ENCODE measurements at places on chromosomes 12 and 14.
A peak's percentile ranks its signal among the peaks of the same experiment; 100 is the strongest.

DNA sequence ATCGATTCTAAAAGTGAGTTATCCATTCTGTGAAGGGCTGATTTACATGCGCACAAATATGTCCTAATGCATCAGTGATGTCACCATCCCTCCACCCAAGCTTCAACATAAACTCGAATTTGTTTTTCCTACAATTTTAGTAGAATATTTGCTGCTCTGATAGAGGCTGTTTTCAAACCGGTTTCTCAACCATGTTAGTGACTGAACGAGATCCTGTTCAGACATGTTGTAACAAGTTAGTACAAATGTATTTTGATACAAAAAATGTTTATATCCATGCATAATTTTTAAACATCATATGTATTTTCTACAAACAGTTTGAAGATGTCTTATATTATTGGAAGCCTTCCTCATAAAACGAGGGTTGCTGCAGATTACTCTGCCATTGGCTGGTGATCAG, 12.7 kb upstream of the PRB2 start:
- DNase-seq, result no peak

DNA sequence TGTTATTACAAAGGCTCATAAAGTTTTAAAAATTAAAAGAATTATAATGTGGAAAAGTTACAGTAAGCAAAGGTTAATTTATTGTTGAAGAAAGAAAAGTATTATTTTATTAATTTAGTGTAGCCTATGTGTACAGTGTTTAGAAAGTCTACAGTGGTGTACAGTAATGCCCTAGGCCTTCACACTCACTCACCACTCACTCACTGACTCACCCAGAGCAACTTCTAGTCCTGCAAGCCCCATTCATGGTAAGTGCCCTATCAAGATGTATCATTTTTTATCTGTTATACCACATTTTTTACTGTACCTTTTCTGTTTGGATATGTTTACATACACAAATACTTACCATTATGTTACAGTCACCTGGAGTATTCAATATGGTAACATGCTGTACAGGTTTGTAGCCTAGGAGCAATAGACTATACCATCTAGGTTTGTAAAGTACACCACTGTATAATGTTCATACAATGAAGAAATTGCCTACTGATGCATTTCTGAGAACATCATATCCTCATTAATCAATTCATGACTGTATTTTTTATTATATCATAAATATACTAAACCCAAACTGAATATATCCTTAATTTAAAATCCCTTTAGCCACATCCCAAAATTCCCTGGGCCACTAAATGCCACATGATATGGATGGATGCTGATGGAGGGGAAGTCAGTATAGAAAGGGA, 43.6 kb upstream of the NID2 start:
- no peak for DNase-seq

DNA sequence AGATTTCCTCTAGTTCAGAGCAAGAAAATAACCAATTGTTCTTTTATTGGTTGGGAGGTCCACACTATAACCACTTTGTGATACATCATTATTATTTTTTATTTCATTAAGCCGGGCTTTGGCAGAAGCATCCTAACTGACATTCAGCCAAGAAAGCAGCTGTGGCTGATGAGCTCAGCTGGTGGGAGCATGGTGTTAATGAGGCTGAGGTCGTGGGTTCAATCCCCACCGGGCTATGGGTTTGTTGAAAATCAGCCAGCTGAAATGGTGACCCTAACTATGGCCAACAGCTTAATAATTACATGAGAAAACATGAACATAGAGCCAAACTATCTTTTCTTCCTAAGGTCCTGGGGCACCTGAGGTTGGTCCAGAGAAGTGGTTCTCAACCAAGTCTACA, 378.2 kb downstream of the GLT1D1 start:
- DNase-seq, result no peak

- no peak for DNase-seq
These were observed 38.7 kb upstream of the TRAF3 start for GRCh38 chr14:102738373-102739189.

GRCh38 chr14:84420221-84420620, 1109.7 kb upstream of the FLRT2 start:
- no peak for DNase-seq

- DNase-seq, result no peak
These were observed 38.0 kb downstream of the TMEM63C start for GRCh38 chr14:77219591-77219990.

DNA sequence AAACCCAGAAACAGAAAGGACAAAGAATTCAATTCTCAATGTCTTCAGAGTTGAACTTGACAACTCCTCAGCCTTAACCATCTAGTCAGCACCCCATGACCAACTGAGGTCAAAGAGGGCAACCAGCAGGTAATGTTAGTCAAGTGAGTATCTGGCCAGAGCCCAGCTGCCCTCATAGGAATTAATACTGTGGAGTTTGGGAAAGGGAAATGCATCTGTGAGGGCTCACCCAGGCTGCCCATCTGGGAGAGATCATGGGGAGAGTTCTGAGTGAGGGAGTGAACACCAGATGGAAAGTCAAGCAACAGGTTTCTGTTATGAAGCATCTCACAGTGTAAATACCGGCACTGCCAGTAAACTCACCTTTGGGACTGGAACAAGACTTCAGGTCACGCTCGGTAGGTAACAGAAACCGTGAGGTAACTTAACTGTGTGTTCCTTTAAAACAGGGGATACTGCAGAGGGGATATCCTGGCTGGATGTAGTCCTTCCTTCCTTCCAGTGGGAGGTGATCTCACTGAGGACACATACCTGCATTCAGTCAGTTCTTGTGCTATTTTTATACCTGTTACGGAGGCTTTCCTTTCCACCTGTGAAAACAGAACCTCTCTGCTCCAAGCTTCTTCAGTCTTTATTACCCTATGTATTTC, 94.4 kb downstream of the DAD1 start:
- no peak for DNase-seq

DNA sequence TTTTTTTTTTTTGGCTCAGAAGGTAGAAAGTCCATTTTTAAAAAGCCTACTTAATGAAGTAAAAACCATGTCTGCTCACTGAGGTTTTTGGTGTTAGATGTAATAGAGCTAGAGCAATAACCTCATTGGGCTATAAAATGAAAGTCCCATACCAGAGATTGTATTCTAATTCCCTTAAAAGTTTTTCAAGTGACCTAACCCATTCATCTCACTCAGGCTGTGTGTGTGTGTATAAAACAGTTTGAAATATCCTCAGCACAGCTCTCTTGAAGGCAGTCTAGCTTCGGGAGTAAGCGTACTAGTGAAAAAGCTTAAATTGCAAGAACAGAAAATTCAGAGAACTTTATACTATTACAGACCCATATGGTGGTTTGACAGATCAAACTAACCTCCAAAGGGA, 313.8 kb downstream of the CEP128 start:
- no peak for DNase-seq

GRCh38 chr14:98018628-98019027, 1221.4 kb downstream of the VRK1 start:
- DNase-seq, result no peak

DNA sequence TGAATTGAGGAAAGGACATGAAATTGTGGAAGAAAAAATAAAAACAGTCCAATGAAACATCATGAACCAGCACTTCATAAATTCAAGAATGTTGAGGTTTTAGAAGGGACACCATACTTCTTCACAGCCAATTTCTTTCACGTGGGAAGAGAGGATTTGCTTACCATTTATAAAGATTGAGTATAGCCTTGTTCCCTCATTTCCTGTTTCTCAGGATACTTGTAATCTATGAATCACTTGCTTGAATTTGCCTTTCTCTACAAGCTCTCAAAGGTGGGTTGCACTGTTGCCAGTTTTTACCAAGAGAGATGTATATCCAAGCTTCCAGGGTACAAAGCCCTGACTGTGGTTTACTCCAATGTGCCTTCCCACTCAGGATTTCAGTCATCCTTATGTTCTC, 116.1 kb downstream of the DUSP6 start:
- DNase-seq, result no peak

GRCh38 chr12:8455727-8456360, at the start of gene CLEC6A:
Gene CLEC6A, plus strand, starts transcription at chr12:8455962. Its CDS starts 150 bp downstream, at chr12:8456112.
- no peak for DNase-seq

- DNase-seq, result no peak
These were observed 388.8 kb upstream of the PDE3A start for GRCh38 chr12:19979584-19979983.

DNA sequence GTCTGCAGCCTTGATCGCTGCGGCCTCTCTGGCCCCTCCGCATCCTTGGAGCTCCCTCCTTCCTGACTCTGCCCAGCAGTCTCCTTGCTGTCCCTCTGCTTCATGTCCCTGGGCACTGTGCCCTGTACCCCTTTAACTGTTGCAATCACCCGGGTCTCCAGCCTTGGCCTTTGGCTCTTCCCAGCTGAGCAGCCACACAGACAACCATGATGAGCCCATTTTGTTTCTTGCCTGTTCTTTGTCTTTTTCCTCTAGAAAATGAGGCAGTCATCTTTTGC, 40.6 kb upstream of the MEG3 start:
- no peak for DNase-seq

DNA sequence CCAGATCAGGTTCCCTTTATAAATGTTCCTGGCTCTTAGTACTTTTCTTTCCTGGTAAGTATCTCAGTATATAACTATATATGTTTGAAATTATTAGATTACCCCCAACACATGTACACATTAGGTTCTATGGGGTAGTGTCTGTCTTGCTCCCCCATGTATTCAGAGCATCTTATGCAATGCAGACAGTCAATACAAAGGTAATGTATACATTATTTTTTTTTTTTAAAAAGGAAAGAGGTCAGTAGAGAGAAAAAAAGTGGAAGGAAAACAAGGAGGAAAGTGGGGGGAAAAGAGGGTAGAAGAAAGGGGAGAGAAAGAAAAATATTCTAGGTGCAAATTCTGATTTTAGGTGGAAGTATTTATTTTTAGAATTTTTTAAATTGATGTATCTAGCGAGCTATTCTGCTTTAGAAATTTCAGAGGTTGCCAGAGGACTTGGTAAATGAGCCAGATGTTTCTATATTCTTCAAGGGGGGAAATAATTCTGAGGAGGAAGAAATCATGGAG, 157.9 kb downstream of the STXBP6 start:
- DNase-seq, result no peak

DNA sequence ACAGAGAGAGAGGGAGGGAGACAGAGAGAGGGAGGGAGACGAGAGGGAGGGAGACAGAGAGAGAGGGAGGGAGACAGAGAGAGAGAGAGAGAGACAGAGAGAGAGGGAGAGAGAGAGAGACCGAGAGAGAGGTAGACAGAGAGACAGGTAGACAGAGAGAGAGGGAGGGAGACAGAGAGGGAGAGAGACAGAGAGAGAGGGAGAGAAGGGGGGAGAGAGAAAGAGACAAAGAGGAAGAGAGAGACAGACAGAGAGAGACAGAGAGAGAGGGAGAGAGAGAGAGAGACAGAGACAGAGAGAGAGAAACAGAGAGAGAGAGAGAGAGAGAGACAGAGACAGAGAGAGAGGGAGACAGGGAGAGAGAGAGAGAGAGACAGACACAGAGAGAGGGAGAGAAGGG, 47.8 kb upstream of the GALNT9 start:
- DNase-seq, result no peak

- DNase-seq, result peak; percentile 74
These were observed 1158.4 kb upstream of the TMEM132C start for GRCh38 chr12:127108360-127109215.

- DNase-seq, result no peak
These were observed 3.3 kb upstream of the ZCCHC8 start for GRCh38 chr12:122503783-122504590.

- DNase-seq, result no peak
These were observed 35.1 kb upstream of the ATF1 start for GRCh38 chr12:50728841-50729240.

- peak; percentile 63 for DNase-seq
These were observed 76.0 kb downstream of the VCPKMT start for GRCh38 chr14:50040401-50040775.

DNA sequence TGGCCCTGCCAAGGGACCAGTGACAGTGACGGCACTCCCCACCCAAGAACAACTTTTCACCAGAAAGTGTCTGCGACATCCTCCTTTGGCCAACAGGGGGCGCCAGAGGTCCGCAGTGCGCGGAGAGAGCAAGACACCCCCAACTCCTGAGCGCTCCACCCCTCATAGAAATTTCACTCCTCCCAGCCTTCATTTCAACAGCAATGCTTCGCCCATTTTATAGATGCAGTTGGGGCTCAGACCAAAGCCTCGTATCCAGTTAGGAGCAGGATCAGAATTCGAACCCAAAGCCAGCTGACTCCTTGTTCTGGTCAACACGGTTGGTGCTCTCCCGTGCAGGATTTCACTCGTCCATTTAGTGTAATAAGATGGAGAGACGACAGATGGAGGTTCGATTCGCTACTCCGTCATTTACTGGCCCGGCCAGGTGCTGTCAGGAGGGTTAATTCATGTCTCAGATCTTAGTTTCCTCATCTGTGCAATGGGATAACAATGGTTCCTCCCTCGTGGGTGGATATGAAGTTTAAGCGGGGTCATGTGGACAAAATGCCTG, 2.4 kb upstream of the POP5 start:
- peak; percentile 83 for DNase-seq

DNA sequence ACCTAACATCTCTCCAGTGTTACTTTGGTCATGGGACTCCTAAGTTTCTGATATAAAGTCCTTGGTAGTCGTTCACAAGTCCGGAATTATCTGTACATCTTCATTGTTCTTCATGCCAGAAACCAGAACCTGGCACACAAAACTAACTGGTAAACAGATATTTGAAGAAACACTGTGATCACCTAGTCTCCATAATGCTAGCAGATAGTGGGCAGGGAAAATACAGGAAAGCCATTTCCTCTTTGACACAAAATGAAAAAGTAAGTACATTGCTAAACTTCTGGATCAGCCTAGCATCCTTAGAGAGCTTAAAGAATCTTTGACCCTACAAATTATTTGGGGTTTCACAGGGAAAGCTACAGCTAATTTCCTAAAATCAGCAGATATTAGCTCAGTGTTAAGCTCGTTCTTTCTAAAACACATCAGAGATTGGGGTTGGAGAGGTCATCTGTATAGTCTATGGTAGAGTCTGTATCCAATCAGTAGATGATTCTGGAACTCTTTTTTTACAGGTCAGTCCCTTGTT, 4.8 kb downstream of the DDIT3 start:
- no peak for DNase-seq

DNA sequence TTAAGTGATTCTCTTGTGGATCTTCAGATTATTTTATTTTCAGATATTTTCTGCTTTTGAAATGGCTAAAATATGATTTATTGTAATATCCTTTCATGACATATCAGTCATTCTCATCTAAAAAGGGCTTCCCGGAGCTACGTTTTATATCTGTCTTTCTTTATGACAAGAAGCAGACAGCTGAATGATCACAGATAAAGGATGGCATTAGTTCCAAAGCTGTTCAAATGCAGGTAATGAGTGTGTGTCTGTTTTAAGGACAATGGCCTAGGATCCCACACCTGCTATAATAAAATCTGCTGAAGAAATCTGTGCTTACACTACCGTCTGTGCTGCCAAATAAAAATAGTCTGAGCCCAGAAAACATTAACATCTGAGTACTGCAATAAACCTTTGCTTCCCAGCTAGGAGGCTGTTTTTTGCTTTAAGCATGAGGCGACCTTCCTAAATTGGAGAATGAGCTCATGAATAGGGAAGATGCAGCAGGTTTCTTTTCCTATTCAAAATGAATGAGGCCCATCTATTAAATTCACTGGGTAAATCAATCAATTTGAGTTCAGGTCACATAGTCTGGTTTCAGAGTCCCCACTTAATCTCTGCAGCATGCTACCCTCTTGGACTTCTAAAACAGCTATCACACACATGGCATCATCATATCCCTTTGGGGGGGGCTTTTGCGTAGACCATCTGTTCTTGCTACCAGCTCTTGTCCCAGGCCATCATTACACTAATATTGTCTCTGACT, 498.5 kb downstream of the NELL2 start:
- DNase-seq, result no peak

- peak; percentile 95 for DNase-seq
These were observed at the start of gene FOXN3 for GRCh38 chr14:89417091-89417464. Gene FOXN3, minus strand, starts transcription at chr14:89417233. Its CDS starts 4,757 bp downstream, at chr14:89412476.
